ENCODE measurements at places on chromosomes 5 and 9.

GRCh38 chr9:8632493-8632892 is 832.9 kb upstream of the DMAC1 start:
- DNase-seq: no peak

DNA sequence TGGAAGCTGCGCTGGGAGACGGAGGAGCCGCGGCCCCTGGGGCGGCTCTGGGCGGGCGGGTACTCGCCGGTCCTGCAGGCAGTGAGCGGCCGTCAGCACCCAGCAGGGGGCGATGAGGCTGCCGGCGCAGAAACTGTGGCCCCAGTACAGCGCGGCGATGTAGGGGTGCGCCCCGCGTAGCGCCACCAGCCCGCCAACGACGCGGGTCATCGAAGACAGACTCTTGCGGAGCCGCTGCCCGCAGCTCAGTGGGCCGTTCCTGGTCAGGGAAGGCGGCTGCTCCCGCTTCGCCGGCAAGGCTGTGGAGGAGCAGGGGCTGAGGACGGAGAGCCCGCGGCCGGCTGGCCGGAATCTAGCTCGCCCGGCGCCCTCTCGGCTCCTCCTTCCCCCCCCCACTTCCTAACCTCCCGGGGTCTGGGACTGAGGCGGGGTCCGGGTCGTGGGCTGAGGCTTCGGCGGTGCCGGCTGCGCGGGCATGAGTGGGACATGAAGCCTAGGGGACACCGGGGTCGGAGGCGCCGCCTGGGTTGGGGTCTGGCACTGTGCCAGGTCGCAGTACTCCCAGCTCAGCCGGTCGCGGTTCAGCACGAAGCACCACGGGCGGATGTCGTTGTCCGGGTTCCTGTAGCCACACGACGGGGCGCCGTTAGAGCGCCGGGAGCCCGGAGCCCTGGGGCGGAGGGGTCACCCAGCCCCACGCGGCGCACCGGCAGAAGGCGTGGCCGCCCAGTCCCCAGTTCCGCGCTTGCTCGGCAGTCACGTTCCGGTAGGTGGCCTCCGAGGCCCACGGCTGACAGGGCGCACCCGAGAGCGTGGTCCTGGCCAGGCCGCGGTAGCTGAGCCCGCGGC is 3.6 kb upstream of the PFN3 start:
- DNase-seq: peak; percentile 74

GRCh38 chr9:137048655-137049543 is 2.9 kb upstream of the NPDC1 start:
- no peak for DNase-seq

DNA sequence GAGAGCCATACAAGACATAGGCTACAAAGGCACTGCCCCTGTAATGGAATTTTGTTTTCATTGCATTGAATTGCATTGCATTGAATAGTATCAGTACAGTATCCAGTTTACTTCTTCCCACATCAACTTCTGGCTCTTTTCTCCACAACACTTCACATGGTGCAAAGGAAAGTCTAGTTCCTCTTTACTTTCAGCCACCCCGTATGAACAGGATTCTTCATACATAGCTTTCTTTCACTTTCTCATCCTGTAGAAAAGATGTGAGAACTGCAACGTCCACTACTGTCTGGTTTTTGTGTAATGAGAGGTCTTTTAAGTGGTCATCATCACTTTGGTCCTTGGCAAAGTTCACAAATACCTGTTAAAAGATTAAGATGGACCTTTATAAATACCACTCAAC is 20.2 kb downstream of the NIPSNAP3B start:
- DNase-seq: no peak

GRCh38 chr9:106878081-106878837 is 15.3 kb downstream of the ZNF462 start:
- no peak for DNase-seq

DNA sequence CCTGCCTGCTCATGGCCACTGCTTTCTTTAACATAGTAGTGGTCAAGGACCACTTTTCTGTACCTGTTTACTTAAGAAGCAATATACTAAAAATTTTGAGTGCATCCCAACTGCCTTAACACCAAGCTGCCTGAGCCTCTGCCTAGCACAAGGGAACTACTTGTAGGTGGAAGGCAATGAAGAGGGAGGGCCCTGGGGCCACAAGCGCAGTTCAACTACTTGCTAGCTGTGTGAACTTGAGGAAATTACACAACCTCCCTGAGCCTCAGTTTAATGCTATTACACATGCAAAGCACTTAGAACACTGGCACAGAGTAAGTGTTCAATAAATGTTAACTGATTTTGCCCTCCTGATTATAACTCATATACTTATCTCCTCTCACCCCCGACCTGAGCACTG is 6.3 kb downstream of the ARL15 start:
- no peak for DNase-seq

GRCh38 chr5:52801329-52801728 is 13.6 kb downstream of the ITGA1 start:
- DNase-seq: no peak

DNA sequence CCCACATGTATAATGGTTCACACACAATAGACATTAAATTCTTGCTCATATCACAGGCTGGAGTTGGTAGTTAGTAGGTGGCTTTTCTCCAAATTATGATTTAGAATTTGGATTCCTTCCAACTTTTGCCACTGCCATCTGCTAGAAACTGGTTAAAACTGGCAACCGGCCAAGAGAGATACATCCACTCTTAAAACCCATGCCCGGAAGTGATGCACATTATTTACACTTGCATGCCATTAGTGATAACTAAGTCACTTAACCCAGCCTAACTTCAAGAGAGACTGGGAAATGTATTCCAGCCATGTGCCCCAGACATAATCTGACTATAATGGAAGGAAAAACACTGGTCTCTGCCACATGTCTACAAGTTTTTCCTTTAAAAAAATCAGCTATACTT is 395.7 kb upstream of the SEMA6A start:
- DNase-seq: no peak

DNA sequence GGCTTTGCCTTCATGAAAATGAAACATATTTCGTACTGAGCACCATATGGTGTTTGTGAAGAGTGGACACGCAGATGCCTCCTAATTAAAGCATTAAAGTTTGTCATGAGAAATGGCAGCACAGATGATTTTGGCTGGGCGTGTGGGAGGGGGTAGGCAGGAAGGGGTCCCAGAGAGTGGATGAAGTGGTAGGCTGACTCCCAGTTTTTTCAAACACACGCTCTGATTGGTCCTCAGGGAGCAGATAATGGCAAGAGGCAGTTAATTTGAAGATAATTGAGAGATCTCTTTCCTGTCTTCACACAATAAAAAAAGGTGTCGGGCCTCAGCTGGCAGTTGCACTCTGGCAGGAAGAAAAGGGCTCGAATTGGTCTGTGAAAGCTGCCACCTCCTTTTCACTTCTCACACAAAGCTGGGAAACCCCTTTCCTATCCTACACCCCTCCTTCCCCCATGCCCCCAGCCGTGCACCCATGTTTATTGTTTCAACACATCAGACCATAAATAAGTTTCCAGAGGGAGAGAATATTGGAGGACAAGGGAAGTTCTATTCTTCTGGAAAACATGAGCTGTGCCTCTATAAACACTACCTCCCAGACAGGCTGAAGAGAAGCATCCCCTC is 429.6 kb downstream of the ARHGEF28 start:
- DNase-seq: no peak

DNA sequence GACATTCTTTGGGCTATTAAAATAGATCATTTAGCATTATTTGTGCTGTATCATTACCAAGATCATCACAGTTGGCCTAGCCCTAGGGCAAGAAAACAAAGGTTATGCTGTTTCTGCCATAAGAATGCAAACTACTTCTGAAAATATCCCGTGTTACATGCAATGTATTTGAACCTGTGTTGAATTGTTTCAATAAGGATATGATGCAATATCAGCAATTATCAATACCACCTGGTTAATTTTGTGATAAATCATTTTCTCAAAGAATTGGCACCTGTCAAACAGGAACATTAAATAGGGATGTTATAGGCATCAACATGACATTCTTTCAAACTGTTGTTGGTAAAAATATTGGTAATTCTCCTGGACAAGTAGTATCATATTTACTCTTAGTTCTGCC is 2002.0 kb upstream of the CDH9 start:
- DNase-seq: no peak

DNA sequence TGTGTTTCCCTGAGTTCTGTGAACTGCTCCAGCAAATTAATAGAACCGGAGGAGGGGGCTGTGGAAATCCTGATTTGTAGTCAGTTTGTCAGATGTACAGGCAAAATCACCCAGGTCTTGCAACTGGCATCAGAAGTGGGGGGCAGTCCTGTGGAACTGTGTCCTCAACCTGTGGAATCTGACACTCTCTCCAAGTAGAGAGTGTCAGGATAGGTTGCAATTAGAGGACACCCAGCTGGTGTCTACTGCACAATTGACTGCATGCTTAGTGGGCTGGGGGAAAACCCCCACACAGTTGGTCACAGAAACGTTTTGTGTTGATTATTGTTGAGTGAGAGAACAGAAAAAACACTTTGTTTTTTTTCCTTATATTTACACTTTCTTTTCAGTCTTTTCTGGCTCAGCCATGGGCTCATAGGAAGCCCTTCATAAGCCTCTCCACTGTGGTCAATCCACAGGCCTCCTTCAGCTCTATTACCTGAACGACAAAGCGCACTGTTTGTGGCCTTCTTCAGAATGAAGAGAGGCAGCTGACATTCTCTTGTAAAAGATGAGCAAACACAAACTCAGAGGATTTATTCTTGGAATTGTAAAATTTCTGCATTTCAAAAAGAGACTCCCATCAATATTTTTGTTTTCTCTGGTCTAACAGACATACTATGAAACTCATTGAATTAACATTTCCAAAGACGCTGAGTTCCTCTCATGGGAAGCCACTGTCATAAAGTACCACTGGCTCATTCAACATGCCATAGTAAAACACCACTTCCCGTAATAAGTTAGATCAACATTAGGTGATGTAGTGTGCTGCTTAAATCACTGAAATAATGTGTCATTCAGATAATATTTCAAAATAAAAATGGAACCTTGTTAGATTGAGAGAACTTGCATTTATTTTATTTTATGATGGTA is 348.9 kb upstream of the RFX3 start:
- DNase-seq: no peak

DNA sequence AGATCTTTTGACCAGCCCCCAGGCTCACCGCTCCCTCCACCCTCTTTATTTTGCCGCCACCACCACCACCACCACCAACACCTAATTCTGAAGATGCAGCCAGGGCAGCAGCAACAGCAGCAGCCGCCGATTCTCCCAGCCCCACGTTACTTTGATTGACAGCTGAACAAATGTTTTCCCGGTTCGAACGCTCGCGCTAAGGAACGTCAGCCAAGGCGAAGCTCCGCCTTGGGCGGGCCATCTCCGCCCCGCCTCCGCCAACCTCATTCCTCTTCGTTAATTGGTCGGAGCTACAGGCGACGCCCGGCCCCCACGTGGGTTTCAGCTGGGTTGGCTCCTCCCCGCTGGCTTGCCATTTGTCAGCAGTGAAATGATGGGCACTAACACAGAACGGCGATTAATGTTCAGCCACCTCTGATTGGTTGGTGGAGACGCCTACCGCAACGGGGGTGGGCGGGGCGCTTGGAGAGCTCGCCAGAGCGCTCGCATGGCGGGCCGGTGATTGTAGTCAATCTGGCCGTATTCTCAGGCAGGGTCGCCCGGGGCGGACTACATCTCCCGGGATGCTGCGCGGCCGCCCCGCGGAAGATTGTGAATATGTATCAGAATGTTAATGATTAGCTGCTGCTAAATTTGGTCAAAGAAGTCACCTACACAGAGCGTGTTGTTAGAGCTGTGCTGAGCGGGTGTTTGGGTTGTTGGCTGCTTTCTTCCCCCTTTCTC is at the start of gene TLE4:
TLE4 (plus strand) TSS at position 657 of the 723 bp plus-strand sequence. CDS start 826 bp downstream, outside the sequence.
- peak; percentile 100 for DNase-seq

DNA sequence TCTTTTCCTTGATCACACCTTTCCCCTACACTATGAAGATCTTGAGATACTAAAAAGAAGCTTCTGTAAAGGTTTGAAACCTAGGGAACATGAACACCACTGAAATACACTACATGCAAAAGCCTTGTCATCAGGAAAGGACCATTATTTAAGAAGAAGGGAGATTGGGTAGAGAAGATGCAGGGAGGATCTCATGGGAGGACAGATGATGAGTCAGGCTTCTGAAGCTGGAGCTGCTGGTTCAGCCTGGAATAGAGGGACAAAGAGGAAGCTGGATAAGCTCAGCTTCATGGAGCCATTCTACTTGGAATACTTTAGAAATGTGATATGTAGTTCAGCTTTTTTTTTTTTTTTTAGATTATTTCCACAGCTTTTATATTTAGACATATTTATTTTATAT is 169.8 kb downstream of the MAN2A1 start:
- DNase-seq: no peak

DNA sequence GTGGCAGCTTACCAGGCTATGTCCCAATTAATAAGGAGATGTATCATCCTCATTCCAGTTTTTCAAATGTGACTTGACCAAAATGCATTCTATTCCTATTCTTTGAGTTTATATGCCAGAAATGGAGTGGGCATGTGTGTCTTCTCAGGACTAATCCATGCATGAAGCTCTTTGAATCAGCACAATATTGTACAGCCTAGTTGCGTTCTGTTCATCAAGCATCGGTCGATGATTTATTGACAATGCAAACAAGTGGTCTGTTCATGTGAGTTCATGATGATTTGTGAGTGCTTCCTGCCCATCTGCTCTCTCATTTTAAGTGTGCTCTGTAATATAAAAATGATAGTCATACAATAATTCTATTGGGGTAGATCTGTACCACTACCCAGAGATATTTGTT is 48.3 kb downstream of the PALM2AKAP2 start:
- no peak for DNase-seq

GRCh38 chr5:134103397-134103796 is 11.1 kb upstream of the TCF7 start:
- DNase-seq: no peak

- no peak for DNase-seq
Observed at GRCh38 chr9:11097020-11097419, 484.2 kb upstream of the PTPRD start.

GRCh38 chr9:96674906-96675538 is 19.9 kb upstream of the PRXL2C start:
- DNase-seq: no peak

- DNase-seq: no peak
Observed at GRCh38 chr9:89243296-89244061, 64.9 kb upstream of the SHC3 start.

DNA sequence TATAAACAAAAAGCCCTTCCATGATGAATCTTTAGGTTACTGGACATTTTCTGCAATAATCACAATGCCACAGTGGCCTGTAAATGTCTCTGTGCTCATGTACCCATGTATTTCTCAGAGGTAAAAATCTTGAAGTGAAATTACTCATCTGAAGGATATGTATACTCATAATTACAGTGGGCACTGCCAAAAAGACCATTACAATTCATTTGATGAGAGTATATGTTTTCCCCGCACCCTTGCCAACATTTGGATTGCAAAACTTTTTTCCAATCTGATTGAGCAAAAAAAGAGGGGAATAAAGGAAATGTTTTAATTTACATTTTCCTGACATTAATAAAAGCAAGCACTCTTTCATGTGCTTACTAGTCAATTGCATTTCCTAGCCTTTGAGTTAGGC is 110.5 kb downstream of the EPB41L4A start:
- DNase-seq: no peak
